Mesangial cell (primary cell): ENCODE measurements at places on chromosomes 3 and 15. TPM values are rescaled to one million over a fixed set of nuclear protein-coding genes. Genes with fewer than 3 reads are reported as not detected.

The ADGRG7 gene
- not detected in 2 replicates for total RNA-seq

The WDR93 gene
- total RNA-seq, result 0.16 and 0.25 TPM in 2 replicates

The IL17RC gene
- total RNA-seq, result 34.7 and 59.3 TPM in 2 replicates

The EFHB gene
- total RNA-seq, result 2.7 TPM in 1 of 2 replicates, not detected in the other

The PIERCE2 gene
- 1.6 and 2.1 TPM in 2 replicates for total RNA-seq

The DPPA2 gene
- total RNA-seq, result not detected in 2 replicates

The TPRG1 gene
- total RNA-seq, result not detected in 2 replicates

The GP9 gene
- total RNA-seq, result not detected in 2 replicates

The C3orf49 gene
- total RNA-seq, result not detected in 2 replicates

The CEMIP gene
- 0.49 and 0.51 TPM in 2 replicates for total RNA-seq

The GNAI2 gene
- 258 and 294 TPM in 2 replicates for total RNA-seq

The IQCF5 gene
- not detected in 2 replicates for total RNA-seq

The ADAMTS17 gene
- 0.13 and 0.98 TPM in 2 replicates for total RNA-seq

The CTXND1 gene
- total RNA-seq, result not detected in 2 replicates

The CCR3 gene
- total RNA-seq, result not detected in 2 replicates

The MASP1 gene
- total RNA-seq, result not detected in 2 replicates

The PAK6 gene
- total RNA-seq, result 1.1 and 9.0 TPM in 2 replicates

The WNT5A gene
- total RNA-seq, result 47.7 and 58.7 TPM in 2 replicates
